ENCODE measurements at places on chromosomes 1 and 21.
A peak's percentile ranks its signal among the peaks of the same experiment; 100 is the strongest.

GRCh38 chr1:69671363-69672010 is 103.8 kb downstream of the LRRC7 start:
- no peak for DNase-seq

DNA sequence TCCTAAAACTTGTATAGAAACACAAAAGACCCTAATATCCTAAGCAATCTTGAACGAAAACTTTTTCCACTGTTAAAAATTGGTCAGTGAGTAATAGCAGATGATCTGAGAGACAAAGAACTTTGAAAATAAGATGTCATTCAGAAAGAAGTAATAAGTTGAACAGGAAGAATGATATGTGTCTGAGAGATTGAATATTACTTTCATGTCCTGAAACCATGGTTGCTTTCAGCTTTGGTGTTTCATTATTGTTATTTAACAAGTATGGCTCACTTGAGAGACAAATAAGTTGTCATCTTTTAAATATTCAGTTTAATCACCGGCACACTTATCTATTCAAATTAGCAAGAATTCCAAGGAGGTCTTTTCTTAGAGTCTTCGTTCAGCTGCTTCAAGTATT is 11.4 kb downstream of the PRKACB start:
- DNase-seq: no peak

GRCh38 chr1:48547561-48548220 is 75.7 kb upstream of the SPATA6 start:
- DNase-seq: no peak

- DNase-seq: no peak
These were observed 25.2 kb upstream of the EPS8L3 start for GRCh38 chr1:109788695-109789521.

GRCh38 chr1:10835822-10836421 is 39.5 kb upstream of the CASZ1 start:
- DNase-seq: no peak

DNA sequence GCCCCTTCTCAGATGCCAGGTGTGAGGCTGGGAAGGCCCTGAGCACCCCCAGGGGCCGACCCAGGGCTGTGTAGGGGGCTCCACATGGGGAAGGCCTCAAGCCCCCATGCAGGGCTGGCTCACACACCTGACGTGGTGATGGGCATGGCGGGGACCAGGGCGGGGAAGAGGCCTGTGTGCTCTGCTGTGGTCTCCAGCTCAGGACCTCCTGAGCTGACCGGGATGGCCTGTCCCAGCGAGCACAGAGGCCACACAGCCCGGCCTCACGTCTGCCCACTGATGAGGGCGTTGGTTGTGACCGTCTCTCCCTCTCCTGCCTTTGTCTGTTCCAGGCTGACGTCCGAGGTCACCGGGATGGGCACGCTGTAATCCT is 40.2 kb upstream of the COL6A1 start:
- no peak for DNase-seq

- no peak for DNase-seq
These were observed 45.1 kb upstream of the MUTYH start for GRCh38 chr1:45385302-45385701.

GRCh38 chr1:186375152-186375928 is at the start of the genes ODR4 and TPR:
Gene ODR4 (plus strand): TSS chr1:186375838. CDS start chr1:186379786, 3,948 bp downstream.
Gene TPR (minus strand): TSS chr1:186375253. CDS start chr1:186375028, 225 bp downstream.
- peak; percentile 96 for DNase-seq

DNA sequence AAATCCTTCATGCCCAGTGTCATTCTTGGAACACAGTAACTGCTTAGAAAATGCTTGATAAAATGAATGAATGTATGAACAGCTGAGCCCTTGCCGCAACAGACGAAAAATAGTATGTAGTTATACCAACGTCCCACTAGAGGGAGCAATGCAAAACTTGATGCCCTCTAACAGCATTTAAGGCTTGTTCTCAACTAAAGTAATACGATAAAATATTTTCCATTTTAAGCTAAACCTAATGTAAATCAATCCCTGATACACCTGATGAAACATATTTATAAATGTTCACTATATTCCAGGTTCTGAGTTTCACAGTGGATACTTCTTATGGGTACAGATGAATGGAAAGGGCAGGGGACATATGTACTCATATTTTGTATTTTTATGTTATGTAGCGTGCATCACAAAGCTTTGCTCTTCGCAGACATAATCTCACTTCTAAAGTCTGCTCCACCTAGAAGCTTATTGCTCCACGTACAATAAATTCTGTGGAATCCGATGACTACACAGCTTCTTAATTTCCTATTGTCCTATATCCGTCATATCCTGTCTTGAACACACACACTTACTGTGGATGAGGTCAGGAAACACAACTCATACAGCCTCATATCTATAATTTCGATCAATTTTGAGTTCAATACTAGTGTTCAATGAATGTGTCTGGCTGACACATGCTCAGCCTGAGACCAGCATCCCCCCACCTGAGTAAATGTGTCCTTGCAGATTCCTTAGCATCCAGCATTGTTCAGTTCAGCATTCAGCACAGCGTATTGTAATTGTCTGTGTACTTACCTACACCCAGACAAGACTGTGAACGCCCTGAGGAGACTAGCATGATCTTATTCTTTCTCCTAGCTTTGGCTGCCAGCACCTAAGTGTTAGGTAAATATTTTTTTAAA is 4.4 kb upstream of the UTP25 start:
- no peak for DNase-seq

GRCh38 chr21:44480200-44481053 is 25.1 kb downstream of the LRRC3 start:
- DNase-seq: no peak

DNA sequence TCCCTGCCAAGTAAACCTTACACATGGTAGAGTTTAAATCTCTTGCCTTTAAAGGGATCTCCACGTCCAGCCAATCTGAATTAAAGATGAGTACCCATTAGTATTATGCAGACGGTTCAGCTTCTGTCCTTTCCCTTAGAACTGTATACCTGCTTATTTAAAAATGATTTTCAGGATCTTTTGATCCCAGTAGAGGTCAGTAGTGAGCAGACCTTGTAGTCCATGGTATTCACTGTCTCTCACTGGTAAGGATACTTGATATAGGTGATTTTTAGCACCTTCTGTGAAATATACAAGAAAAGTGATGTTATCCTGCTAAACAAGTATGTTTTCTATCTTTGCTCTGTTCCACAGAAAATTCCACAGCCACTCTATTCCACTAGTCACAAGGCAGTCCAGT is 1211.6 kb upstream of the ADGRL4 start:
- DNase-seq: no peak

DNA sequence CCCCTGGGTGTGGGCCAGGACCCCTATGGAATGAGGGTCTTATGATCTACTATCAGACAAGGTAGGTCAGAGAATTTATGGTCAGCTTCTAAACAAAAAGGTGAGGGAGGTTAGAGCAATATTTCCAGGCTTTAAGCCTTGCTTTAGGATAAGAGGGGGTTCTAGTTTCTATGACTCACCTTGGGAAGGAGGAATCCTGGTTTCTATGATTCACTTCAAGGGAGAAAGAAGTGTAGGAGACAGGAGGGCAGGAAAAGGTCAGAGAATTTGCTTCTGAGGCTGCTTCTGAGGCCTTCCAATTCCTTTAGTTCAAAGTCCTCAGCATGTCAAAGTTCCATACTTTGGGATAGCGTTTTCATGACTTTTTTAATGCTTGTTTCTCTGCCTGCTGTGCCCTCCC is 35.2 kb downstream of the RGL1 start:
- DNase-seq: no peak

DNA sequence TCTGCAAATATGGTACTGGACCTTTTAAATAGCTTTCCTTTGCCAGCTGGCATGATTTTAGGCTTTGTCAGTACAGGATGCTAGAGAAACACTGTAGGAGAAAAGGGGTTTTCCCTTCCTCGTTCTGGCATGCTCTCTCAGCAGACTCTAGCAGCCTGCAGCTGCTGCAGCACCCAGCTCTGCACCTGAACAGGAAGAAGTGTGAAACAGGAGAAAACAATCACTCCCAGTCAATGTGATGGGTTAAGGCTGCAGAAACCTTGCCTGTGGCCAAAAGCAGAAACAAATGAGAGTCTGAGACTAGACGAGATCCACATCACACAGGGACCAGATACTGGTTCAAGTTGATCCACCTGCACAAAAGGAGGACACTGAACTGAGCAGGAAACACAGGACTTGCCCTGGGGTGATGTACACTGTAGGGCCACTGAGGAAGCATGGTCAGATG is 21.2 kb downstream of the OVGP1 start:
- peak; percentile 37 for DNase-seq

DNA sequence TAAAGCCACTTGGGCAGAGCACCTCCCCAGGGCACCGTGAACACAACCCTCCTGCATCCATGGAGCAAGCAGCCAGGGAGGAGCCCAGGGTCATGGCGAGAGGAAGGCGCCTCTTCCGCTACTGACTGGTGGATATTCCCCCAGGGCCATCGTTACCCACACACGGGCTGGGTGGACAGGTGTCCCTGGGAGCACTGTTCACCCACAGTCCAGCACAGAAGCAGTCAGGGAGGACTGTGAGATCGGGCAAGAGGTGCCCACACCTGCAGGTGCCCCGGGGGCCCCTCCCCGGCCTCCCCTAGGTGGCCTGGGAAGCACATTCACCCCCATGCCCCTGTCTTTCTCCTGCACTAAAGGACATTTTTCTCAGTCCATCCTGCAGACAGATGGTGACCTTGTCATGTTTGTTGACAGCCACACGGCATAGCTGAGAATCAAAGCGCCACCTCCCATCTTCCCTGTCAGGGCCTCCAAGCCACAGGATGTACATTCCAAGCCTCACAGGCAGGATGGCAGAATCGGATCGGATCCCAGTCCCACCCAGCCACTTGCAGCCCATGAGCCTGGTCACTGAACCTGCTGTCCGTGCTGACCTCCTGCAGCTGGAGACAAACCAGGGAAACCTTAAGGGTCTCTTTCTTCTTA is 160.2 kb downstream of the PRDM16 start:
- DNase-seq: no peak

DNA sequence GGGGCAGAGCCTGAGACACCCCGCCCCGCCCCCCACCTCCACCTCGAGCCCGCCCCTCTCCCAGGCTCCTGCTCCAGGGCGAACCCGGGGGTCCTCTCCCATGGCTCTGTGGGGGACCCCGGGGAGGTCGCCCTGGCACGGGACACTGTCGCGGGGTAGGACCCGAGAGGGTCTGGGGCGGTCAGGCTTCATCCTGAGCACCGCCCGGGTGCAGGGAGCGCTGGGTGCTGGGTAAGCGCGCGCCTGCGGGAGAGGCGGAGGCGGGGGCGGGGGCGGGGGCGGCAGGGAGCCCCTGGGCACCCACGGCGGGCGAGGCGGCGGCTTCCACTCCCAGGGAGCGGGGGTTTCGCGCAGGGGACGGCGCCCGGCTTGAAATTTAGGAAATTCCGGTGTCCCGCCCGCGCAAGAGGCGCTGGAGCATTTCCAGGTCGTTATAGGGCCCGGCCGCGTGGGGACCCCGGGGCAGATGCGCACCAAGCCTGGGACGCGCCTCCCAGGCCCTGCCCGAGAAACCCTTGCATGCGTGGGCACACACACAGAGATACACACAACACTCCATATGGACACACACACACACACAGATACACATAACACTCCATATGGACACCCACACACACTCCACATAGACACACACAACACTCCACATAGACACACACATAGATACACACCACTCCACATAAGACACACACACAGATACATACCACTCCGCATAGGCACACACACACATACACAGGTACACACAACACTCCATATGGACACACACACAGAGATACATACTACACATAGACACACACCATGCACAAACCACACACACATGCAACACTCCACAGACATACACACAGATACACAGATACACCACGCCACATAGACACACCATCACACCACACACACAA is 48.7 kb upstream of the SLC19A1 start:
- DNase-seq: peak; percentile 71

- no peak for DNase-seq
These were observed 71.6 kb upstream of the RGS18 start for GRCh38 chr1:192086644-192087043.

GRCh38 chr1:42085596-42085995 is 67.6 kb upstream of the GUCA2B start:
- no peak for DNase-seq
